Naive thymus-derived CD4-positive, alpha-beta T cell (primary cell): ENCODE measurements at places on chromosomes 1 and 21. TPM values are rescaled to one million over a fixed set of nuclear protein-coding genes. Genes with fewer than 3 reads are reported as not detected.

PIGR gene
- not detected for total RNA-seq

SHE gene
- total RNA-seq = not detected

SPATA1 gene
- total RNA-seq = 3.6 TPM

DNALI1 gene
- 0.11 TPM for total RNA-seq

DNA sequence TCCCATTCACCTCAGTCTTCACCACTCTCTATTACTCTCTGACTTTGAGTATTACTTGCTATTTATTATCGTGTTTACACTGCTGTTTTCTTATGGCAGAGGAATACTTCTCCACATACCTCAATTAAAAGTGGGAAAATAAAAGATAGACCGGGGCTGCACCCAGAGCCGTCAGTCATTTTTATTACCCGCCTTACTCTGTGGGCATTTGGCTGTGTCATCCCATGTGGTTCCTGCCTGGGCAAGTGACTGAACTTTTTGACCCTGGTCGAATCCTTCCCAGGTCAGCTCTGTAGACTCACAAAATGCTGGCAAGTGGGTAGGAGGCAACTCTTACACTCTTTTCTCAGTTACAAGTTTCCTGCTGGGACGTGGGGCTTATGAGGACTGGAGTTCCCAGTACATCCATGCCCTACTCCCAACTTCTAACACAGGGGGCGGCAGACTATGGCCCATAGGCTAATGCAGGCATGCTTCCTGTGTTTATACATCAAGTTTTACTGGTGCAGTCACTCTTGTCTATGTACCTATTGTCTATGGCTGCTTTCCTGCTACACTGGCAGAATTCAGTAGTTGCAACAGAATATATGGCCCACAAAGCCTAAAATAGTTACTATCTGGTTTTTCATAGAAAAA lies 69.5 kb upstream of the KCND3 start:
- DNase-seq = no peak

DNA sequence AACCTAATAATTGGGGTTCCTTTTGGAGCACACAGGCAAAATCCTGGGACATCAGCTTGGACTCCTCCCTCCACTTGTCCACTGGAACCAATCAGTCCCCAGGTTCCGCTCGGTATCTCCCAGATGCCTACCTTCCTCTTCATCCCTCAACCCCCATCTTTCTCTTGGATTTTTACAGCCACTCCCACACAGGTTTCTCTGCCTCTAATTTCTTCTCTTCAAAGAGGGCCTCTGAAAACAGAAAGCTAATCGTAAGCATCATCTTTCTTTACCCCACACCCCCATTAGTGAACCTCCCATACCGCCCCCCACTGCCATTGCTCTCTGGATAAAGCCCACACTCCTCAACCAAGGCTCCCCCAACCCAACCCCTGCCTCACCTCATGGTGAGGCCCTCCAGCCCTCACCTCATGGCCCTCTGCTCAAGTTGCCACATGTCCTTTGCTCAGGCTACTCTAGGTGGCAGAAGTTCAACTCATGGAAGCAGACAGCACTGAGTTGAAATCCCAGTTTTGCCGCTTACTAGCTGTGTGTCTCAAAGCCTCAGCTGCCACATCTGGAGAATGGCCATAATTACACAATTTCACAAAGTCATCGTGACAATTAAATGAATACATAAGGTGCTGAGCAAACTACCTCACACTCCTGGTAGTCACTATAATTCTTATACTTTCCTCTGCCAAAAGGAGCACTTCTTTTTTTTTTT lies 18.1 kb upstream of the WASF2 start:
- DNase-seq = no peak

- no peak for DNase-seq
Observed at GRCh38 chr21:46402421-46402820, 56.3 kb upstream of the DIP2A start.

DNA sequence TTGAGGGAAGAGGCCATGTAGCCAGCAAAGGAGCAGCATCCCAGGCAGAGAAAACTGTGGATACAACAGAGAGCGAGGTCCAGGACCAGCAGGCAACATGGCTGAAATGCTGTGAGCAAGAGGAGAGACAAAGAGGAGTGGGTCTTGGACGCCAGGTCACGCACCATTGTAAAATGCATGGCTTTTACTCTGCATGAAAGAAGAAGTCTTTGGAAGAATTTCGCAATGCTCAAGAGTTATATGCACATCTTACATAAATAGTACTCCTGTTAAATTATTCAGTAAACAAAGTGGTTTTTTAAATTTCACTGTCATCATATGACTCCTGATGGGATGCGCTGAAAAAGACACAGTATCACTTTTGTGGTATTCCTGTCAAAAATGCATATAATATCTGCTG lies 3.5 kb downstream of the CD244 start:
- DNase-seq = no peak

GRCh38 chr1:37246631-37247030 lies 212.3 kb upstream of the GRIK3 start:
- no peak for DNase-seq
